ENCODE measurements at places on chromosomes 1 and 21.

- no peak for DNase-seq
Measured at GRCh38 chr1:145827966-145828365, 4.0 kb downstream of the POLR3C start.

DNA sequence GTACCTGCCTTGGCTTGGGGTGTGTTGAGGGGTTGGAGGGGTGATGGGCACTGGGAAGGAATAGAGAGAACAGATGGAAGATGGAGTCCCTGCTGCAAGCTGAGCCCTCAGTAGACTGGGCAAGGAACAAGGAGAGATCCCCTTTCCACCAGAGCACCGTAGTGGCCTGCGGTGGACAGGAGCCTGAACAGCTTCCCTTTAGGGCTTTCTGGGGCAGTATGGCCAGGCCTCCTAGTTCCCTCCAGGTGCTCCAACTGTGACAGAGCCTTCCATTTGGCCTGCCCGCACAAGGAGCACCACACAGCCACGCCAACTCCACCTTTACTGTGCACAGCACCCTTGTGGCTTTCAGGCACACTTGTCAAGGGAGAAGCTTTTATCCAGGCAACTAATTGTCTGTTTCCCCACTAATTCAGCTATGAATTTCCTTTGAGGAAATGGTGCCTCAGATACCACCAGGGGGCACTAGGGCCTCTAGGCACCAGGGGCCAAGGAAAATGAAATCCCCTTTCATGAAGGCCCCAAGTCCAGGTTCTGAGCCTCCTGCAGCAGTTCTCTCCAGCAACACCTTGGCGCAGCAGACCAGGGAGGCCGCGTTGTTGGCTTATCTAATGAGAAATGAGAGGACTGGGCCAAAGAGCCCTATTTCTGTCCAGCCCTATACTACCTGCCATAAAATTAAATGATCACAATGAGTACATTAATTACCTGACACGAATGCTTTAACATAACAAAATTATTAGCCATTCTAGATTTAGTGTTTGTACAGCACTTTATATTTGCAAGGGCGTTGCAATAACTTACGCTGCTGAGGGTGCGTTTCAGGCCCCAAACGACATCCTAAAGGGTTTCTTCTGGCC lies 23.1 kb upstream of the ERI3 start:
- DNase-seq = no peak

DNA sequence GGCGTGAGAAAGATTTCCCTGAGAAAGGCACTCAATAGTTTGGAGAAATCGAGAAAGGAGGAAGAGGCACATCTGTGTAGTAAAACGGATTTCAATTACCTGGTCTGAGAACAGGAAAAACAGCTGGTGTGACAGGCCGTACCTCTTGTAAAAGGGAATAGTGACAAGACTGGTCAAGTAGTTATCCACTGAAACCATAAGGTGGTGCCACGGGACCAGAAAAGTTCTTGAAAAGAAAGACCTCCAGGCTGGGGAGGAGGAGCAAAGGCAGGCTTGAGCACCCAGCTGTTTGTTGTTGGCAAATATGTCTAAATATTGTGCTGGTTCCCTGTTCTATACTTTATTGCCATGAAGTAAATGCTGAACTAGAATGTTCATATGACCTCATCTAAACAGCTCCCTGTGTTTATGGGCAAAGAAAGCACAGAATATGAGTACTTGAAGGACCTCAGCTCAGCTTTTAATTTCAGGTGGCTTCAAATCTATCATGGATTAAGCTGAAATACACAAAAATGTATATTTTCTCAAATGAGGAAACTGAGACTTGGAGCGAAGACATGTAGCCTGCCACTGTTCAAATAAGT lies 4.0 kb downstream of the HAO2 start:
- no peak for DNase-seq

GRCh38 chr1:216207154-216207553 lies 216.1 kb downstream of the USH2A start:
- DNase-seq = no peak

GRCh38 chr1:80101159-80101558 lies 1094.6 kb upstream of the ADGRL4 start:
- no peak for DNase-seq

- DNase-seq = no peak
Measured at GRCh38 chr1:65434255-65434654, 13.8 kb downstream of the LEPR start.

DNA sequence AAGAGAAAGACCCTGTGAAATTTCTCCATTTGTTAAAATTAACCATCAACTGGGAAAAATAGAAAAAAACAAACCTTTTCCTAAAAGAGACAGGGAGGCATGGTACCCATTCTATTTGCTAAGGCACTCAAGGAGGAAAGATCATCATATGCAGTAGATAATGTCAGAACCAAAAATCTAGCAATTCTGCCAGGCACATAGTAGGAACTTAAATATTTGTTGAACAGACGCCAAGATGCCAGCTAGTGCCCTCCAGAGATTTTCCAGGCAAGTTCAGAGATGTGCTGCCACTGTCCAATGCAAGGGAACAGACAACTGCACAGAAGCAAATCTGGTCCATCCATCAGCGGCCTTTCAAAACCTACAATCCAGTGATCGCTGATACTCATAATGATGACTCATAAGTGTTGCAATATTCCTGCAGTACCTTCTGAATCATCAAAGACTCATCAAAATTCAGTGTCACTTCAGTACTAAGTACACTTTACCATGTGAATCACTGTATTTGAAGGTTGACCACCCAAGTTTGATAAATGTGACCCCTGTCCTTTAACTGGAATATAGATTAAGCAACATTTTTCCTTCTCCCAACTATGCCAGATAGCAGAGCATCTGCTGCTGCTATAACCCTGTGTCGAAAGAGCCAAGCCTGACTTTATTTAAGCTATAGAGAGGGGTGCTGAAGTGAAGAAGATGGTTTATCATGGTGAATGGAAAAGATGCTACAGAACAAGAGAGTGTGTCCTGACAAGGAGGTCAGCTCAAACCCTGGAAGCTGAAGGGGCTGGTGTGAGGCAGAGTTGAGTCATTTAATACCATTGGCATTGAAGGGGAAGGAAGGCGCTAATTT lies 99.1 kb downstream of the MT1HL1 start:
- no peak for DNase-seq

DNA sequence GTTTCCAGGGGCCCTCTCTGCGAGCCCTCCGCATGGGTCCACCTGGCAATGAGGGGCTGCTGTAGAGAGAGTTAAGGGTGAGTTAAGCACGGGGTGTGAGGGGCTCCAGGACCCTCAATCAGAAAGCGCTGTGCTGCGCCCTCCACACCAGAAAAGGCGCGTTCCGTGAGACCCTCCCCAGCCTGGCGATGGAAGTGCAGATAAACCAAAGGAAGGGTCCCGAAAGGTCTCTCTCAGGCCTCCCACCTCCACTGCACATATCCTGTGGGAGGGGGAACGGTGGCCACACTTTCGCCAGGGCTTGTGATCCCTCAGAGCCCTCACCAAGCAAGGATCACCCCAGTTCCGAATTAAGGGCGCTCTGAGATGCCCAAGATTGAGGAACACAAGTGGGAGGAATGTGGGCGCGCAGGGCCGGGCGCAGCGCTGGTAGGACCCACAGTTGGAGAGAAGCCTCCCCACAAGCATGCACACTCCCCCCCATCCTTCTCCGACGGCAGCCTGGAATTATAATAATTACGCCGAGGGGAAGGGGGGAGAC lies 1.1 kb downstream of the WNT3A start:
- no peak for DNase-seq

DNA sequence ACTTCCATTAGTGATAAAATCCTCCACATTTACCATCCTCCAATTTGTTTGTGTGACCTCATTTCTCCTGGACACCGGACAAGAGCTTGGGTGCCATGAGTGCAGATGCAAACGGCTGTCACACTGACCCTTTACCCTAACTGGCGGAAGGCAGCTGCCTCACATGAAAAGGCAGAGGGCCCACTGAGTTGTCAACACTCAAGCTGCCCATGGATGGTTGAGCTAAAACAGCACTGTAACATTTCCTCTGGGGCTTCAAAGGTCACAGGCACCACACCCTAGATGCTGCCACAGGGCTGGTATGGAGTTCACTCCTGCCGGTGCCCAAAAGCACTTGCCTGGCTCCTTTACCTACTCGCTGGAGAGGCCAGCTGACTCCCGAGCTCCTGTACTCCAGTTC lies 653.4 kb downstream of the KCNT2 start:
- no peak for DNase-seq

DNA sequence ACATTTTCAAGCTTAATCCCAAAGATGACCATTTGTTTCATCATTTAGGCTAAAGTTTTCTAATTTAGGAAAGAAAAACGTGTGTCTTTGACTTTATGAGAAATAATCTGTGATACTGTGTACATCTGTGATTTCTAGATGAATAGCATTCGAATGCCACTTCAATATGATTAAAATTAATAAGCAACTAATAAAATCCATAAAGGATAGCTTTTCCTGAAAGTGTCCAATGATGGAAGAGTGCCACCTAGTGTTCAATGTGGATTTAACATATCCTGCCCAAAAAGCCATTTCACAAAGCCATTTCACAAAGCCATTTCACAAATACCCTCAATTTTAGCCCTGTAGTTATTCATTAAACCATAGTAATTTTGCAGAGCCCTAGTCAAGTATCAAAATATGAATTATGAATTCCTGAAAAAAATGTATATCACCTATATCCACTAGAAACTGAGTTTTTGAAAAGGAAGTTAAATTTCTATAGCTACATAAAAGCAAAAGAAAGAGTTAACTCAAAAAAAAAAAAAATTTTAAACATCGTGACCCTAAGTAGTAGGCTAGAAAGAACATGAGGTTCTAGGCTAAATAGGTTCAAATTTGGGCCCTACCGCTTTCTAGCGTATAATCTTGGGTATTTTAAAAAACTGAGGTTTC lies 19.1 kb downstream of the NME7 start:
- DNase-seq = no peak

- DNase-seq = no peak
Measured at GRCh38 chr1:25036117-25036546, 106.1 kb upstream of the RUNX3 start.

DNA sequence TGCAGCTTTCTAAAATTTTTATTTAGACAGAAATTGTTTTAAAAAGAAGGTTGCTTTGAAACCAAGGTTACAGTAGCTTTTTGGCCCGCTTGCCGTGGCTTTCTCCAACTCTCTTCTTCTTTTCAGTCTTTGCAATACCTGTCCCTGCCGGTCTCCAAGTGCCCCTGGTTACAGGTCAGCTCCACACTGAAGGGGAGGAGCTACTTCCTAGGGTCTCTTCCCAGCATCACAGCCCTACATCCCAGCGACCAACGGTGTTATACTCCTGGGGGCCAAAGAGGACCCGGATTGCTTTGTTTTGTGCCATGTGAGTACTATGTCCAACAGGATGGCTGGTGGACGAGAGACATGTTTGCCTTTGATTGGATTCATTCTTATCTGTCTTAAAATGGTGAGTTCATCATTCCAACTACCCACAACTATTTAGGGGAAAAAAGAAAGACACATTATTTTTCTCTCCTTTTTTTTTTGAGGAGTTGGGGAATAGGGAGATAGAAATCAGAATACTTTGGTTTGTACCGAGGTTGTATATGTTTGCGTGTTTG lies at the start of gene FNDC7:
FNDC7 (plus strand) TSS at position 303 of the 545 bp plus-strand sequence; CDS start at position 329, 26 bp downstream.
- no peak for DNase-seq

DNA sequence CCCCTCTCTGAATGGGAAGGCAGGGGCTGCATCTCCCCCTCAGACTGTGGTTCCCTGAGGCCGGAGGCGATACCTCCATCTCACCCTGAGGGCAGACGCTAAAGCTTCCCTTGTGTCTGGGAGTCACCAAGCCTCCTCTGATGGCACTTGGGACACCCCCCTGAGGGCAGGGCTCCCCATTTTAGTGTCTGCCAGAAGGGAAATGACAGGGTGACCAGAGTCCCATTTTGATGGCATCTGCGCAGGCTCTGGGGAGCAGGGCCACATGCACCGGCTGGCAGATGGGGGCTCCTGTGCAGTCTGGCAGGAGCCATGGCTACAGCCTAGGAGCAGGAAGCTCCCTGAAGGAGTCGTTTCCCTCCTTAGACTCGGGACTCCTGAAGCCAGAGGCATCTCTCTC lies 1.7 kb downstream of the S100A2 start:
- no peak for DNase-seq

DNA sequence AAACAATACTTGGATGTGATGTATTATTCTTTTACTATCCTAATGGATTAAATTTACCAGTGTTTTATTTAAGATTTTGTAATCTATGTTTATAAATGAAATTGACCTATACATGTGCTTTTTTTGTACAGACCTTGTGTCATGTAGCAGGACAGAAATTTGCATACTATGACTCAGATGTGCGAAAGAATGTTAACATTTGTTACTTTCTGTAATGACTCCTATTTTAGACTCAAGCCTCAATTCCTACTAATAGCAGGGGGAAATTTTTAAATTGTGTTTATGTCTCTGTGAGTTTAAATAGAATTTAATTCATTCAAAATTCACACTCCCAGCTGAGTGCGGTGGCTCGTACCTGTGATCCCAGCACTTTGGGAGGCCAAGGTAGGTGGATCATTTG lies 21.8 kb upstream of the RIMKLA start:
- no peak for DNase-seq

DNA sequence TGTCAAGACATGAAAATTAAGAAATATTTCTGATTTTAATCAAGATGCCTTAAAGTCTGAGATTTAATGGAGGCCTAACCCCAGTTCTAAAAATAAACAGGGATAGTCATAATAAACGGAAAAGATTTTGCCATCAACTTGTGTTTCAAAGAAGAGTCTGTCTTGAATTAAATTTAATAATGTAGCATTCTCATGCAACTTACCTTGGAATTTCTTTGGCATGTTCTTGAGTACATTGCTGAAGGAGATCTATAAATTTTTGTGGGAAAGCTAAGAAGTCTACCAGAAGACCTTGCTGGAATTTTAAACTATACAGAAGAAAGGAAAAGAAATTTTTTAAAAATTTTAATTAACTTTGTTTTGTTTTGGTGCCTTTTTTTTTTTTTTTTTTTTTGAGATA lies 10.6 kb downstream of the SASS6 start:
- DNase-seq = no peak

DNA sequence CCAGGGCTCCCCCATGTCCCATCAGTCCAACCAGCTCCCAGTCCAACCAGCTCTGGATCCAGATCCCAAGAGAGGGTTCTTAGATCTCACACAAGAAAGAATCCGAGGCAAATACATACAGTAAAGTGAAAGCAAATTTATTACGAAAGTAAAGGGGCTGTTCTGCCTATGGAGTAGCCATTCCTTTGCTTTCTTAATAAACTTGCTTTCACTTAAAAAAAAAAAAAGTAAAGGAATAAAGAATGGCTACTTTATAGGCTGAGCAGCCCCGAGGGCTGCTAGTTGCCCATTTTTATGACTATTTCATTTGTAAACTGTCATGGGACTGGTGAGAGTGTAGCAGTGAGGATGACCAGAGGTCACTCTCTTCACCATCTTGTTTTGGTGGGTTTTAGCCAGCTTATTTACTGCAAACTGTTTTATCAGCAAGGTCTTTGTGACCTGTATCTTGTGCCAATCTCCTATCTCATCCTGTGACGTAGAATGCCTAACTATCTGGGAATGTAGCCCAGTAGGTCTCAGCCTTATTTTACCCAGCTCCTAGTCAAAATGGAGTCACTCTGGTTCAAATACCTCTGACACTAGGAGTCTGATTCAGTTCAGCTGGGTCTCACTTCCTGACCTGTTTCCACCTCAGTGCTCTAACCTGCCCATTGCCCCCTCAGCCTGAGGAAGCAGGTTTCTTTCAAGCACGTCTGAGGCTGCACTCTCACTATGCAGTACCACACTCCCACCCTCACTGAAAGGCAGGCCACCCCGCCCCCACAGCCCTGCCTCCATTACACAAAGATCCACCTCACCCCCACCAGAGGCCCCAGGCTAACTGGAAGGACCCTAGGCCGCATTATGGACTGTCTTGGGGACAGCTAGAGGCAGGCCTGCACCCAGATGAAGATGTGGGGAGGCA lies 26.5 kb upstream of the ATP2B4 start:
- no peak for DNase-seq

Data from activated CD4-positive, CD25-positive, alpha-beta regulatory T cell (primary cell).